ENCODE measurements at places on chromosomes 1 and 21.

- no peak for DNase-seq
Observed at GRCh38 chr1:58608297-58608696, 31.2 kb upstream of the TACSTD2 start.

DNA sequence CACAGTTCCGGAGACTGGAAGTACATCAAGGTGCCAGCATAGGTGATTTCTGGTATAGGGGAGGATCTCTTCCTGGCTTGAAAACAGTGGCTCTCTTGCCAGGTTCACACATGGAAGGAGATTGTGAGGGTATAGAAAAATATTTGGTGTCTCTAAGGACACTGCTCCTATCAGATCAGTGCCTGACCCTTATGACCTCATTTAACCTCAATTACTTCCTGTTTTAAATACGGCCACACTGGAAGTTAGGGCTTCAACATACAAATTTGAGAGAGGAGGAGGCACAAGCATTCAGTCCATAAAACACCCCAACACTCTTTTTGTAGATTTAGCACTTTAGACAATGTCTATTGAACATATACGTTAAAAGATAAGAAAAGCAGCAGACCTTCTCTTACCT lies 37.0 kb downstream of the COL6A1 start:
- no peak for DNase-seq

DNA sequence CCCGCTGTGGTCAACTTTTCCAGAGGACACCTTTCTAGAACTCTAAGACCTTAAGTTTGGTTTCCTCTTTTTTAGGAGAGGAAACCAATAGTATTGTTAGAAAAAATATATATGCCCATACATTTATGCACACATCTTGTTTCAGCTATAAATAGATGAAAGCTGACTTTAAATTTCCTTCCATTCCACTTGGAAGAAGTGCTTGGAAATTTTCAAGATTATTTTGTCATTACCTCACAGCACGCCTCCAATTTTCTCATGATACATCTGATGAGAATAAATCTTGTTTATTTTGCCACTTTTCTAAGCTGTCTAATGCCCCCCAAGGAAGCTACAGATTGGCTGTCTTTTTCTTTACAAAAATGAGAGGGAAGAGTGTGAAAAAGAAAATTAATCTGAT lies 65.8 kb downstream of the NIBAN1 start:
- DNase-seq, result no peak

- DNase-seq, result no peak
Observed at GRCh38 chr1:178733972-178734371, 8.9 kb downstream of the RALGPS2 start.

GRCh38 chr1:6329851-6330250 lies 63.7 kb downstream of the ACOT7 start:
- no peak for DNase-seq

All from HS-27A (cell line).